Head of caudate nucleus (tissue), 42 donors: ENCODE measurements at places on chromosomes 4 and X.
A peak's percentile ranks its signal among the peaks of the same experiment; 100 is the strongest.

DNA sequence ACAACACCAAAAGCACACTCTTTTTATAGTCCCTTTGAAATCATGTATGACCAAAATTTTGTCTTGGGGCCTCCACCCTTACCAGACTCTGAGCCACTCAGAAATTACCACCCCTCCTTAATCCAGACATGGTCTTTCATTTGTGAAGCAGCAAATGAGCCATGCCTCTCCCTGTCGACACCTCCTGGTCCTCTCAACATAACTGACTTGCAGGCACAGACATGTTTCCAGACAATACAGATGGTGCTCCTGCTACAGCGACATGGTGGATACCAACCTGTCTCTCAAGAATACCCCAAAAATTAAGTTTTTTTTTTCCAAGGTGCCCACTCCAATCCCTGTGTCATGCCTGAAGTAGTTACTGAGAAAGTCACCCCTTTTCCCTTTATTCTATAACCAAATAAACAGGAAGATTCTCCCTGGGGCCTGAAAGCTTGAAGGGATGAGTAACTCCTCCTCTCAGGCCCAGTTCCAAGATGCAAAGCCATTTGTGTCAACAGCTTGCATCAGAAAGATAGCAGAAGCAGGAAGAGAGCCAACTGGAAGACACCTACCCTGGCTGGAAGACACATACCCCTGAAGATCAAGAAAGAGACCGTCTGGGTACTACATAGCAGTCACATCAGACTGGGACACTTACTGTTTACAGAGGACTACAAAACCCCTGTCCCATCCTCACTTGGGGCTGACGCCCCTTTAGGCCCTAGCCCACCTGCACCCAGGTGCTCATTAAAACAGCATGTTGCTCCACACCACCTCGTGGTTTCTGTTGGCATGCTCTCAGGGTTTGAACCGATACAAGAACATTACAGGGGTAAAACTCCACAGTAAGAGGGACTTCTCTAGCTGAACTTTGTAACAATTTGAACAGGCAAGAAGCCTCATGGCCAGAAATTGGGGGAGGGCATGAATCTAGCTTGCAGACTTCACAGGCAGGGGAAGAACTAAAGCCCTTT lies 5.5 kb upstream of the UGT2B17 start:
- DNase-seq = no peak

GRCh38 chr4:122584519-122584918 lies 36.3 kb downstream of the IL21 start:
- no peak for DNase-seq

GRCh38 chr4:129788486-129788885 lies 692.5 kb downstream of the C4orf33 start:
- DNase-seq = no peak

DNA sequence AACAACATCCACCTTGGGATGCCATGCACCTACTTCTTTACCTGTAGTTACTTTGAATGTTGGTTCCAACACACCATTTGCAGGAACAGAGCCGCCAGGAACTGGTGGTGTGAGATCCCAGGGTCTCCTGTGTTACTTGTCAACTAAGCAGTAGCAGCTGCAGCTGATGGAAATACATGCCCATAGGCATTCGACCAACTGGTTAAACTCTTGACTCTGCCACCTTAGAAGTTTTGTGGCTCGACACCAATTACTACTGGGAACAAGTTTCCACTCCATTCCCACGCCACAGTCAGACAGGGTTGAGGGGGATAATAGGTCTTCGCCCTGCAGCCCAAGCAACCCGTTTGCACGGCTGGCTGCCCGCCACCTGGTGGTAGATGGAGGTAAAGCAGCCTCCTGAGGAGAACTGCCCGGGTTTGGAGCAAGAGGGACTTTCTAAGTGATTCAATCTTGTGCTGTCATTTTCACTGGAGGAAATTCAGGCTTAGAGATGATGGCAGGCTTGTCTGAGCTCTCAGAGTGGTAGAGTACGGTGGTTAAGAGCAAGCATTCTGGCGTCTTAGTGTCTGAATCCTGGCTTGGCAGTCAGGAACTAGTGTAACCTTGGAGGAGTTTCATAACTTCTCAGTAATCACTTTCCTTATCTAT lies 119.1 kb upstream of the TRIM2 start:
- peak; percentile 91 for DNase-seq

DNA sequence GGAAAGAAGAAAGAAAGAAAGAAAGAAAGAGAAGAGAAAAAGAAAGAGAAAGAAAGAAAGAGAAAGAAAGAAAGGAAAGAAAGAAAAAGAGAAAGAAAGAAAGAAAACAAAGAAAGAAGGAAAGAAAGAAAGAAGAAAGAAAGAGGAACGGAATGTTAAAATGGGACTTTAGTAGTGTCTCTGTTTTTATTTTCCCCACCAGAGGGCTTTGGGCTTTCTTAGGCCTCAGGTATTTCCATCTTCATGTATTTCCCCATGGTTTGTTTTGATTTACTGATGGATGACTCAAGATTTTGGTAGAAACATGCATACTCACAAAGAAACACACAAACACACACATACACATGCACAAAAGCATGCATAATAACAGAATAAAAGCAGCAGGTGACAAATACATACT lies 181.2 kb downstream of the AFF2 start:
- DNase-seq = no peak
